ENCODE measurements at places on chromosomes 7 and 10. TPM values are rescaled to one million over a fixed set of nuclear protein-coding genes. Genes with fewer than 3 reads are reported as not detected.

SPOCK2 gene
- total RNA-seq, result 0.83 TPM

KMT2C gene
- 31.1 TPM for total RNA-seq

HGF gene
- total RNA-seq, result 80.7 TPM

PTCD1 gene
- total RNA-seq, result 12.2 TPM

HOXA2 gene
- 1.3 TPM for total RNA-seq

ODAD2 gene
- under 0.01 TPM for total RNA-seq

IDI2 gene
- total RNA-seq, result not detected

H2BK1 gene
- not detected for total RNA-seq

TSPAN33 gene
- total RNA-seq, result 0.15 TPM

FEZF1 gene
- not detected for total RNA-seq

AGMO gene
- under 0.01 TPM for total RNA-seq

IPMK gene
- total RNA-seq, result 7.1 TPM

CPA2 gene
- total RNA-seq, result not detected

FAM131B gene
- total RNA-seq, result 3.9 TPM

CFAP58 gene
- total RNA-seq, result 0.58 TPM

PRXL2A gene
- 3.3 TPM for total RNA-seq

PHKG1 gene
- 0.99 TPM for total RNA-seq

PRR15 gene
- not detected for total RNA-seq

ZNF365 gene
- 3.8 TPM for total RNA-seq

TYW1B gene
- 5.8 TPM for total RNA-seq
